ENCODE measurements at places on chromosomes 16 and 17. TPM values are rescaled to one million over a fixed set of nuclear protein-coding genes. Genes with fewer than 3 reads are reported as not detected.

DNA sequence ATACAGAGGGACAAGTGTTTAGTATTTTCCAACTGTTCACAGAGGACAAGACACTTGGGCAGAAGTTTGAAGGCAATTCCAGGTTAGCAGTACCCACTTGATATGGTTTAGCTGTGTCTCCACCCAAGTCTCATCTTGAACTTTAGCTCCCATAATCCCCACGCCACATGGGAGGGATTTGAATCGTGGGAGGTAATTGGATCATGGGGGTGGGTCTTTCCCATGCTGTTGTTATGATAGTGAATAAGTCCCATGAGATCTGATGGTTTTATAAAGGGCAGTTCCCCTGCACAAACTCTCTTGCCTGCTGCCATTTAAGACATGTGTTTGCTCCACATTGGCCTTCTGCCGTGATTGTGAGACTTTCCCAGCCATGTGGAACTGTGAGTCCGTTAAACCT is 668.9 kb downstream of the MAF start:
- no peak overlapping the region for H3K4me3 ChIP-seq
- no peaks in the 10 kb centered on the region for H3K27me3 ChIP-seq
- DNase-seq, result no peak
- H3K4me1 ChIP-seq, result no peaks in the 10 kb centered on the region

- no peak overlapping the region for H3K4me3 ChIP-seq
- H3K4me1 ChIP-seq, result peaks cover 48% of the 10 kb centered on the region
- peak overlapping the region; percentile 83 for H3K27ac ChIP-seq
- DNase-seq, result no peak
- H3K36me3 ChIP-seq, result no peaks in the 10 kb centered on the region
- no peaks in the 10 kb centered on the region for H3K27me3 ChIP-seq
Measured at GRCh38 chr16:84514295-84514873, 9.9 kb upstream of the MEAK7 start.

The EMP2 gene
- total RNA-seq, result 23.4 TPM

DNA sequence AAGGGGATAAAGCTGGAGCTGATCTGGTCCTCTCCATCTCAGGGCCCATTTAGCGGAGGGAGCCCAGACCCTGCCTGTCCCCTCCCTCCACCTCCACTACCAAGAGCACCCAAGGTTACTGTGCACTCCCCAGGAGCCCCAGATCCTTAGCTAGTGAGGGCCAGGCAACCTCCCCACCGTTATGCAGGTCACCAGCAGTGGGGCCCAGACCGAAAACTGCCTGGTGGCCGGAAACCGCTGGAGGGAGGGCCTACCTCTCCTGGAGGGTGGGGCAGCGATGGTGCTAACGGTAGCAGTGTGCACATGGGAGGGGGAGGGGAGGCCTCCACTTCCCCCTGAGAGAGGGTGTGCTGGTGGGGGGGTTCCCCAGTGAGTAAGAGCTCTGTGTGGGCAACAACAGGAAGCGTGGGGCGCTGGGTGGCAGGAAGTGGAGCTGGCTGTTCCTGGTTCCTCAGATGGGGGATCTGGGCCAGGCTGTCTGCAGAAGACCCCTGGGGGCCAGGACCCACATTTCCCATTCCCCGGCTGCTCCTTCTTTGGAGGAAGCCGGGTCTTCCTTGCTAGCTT is 4.4 kb downstream of the FMNL1 start:
- H3K36me3 ChIP-seq, result no peaks in the 10 kb centered on the region
- no peaks in the 10 kb centered on the region for H3K4me1 ChIP-seq
- no peak for DNase-seq
- H3K27ac ChIP-seq, result no peak overlapping the region
- H3K27me3 ChIP-seq, result peaks cover 40% of the 10 kb centered on the region
- no peak overlapping the region for H3K4me3 ChIP-seq

The KRTAP4-1 gene
- total RNA-seq, result not detected

The RAP1GAP2 gene
- total RNA-seq, result 1.0 TPM

The TBC1D26 gene
- 1.9 TPM for total RNA-seq

- no peak overlapping the region for H3K27ac ChIP-seq
- H3K4me3 ChIP-seq, result no peak overlapping the region
- peaks cover 8% of the 10 kb centered on the region for H3K27me3 ChIP-seq
- DNase-seq, result no peak
- no peaks in the 10 kb centered on the region for H3K36me3 ChIP-seq
- peaks cover 19% of the 10 kb centered on the region for H3K4me1 ChIP-seq
Measured at GRCh38 chr17:78124836-78125137, 3.8 kb downstream of the TMC6 start.

DNA sequence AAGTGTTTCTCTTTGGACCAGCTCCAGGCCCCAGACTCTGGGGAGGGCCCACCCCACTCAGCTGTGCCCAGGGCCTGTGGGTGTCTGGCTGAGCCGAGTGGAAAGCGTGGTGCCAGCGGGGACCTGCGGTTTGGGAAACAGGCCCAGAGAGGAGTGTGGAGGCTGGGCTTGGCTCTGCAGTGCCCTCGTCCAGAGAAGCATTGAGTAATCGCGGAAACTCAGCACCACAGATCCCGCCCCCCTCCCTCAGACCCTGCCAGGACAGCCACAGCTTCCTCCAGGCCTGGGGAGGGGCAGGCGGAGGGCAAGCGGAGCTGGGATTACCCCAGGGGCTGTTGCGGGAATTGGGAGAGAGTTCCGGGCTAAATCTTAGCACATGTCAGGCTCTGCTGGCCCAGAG is 14.6 kb upstream of the PITPNA start:
- H3K4me3 ChIP-seq, result no peak overlapping the region
- no peak for DNase-seq
- no peak overlapping the region for H3K27ac ChIP-seq

GRCh38 chr16:27723711-27724481 is 174.0 kb downstream of the KATNIP start:
- peaks cover 26% of the 10 kb centered on the region for H3K36me3 ChIP-seq
- no peak overlapping the region for H3K27ac ChIP-seq
- H3K4me3 ChIP-seq, result no peak overlapping the region
- peaks cover 56% of the 10 kb centered on the region for H3K4me1 ChIP-seq
- no peak for DNase-seq

- H3K4me1 ChIP-seq, result peaks cover 13% of the 10 kb centered on the region
- no peak for DNase-seq
- no peak overlapping the region for H3K27ac ChIP-seq
- H3K27me3 ChIP-seq, result no peaks in the 10 kb centered on the region
Measured at GRCh38 chr17:80092959-80093358, 8.4 kb upstream of the GAA start.

The UBE2Z gene
- 56.8 TPM for total RNA-seq

GRCh38 chr16:11049396-11050059 is 105.2 kb downstream of the CLEC16A start:
- no peak for DNase-seq
- no peak overlapping the region for H3K4me3 ChIP-seq
- H3K36me3 ChIP-seq, result no peaks in the 10 kb centered on the region
- H3K27me3 ChIP-seq, result no peaks in the 10 kb centered on the region
- peaks cover 21% of the 10 kb centered on the region for H3K4me1 ChIP-seq

- H3K27me3 ChIP-seq, result no peaks in the 10 kb centered on the region
- H3K27ac ChIP-seq, result no peak overlapping the region
- peaks cover 16% of the 10 kb centered on the region for H3K4me1 ChIP-seq
- H3K4me3 ChIP-seq, result no peak overlapping the region
Measured at GRCh38 chr17:45123930-45124796, 8.2 kb downstream of the PLCD3 start.

The TNFRSF12A gene
- 3.1 TPM for total RNA-seq

- no peaks in the 10 kb centered on the region for H3K27me3 ChIP-seq
- no peaks in the 10 kb centered on the region for H3K36me3 ChIP-seq
- peaks cover 48% of the 10 kb centered on the region for H3K4me1 ChIP-seq
- no peak overlapping the region for H3K4me3 ChIP-seq
- H3K27ac ChIP-seq, result no peak overlapping the region
Measured at GRCh38 chr17:46099865-46100264, 93.4 kb downstream of the KANSL1 start.

DNA sequence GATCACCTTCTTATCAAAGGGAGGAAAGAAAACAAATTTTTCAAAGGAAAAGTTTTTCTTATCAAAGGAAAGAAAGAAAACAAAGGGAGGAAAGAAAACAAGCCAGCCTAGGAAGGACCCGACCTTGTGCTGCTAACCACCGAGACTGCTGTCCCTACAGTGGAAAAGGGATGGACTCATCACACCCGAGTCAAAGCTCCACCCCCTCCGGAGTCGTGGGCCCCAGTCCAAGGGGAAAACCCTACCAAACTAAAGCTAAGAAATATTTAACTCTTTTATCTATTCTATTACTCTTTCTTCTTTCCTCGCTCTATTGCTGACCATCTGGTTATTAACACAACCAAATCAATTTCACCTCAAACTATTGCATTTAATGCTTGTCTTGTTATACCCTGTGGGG is 6.1 kb upstream of the ENDOV start:
- H3K36me3 ChIP-seq, result no peaks in the 10 kb centered on the region
- DNase-seq, result no peak
- H3K27me3 ChIP-seq, result peaks cover 20% of the 10 kb centered on the region

GRCh38 chr16:24234737-24235136 is 21.4 kb upstream of the CACNG3 start:
- peaks cover 15% of the 10 kb centered on the region for H3K27me3 ChIP-seq
- DNase-seq, result no peak
- no peaks in the 10 kb centered on the region for H3K36me3 ChIP-seq
- H3K4me1 ChIP-seq, result no peaks in the 10 kb centered on the region

The KCNH6 gene
- not detected for total RNA-seq

The C17orf50 gene
- total RNA-seq, result 0.23 TPM

DNA sequence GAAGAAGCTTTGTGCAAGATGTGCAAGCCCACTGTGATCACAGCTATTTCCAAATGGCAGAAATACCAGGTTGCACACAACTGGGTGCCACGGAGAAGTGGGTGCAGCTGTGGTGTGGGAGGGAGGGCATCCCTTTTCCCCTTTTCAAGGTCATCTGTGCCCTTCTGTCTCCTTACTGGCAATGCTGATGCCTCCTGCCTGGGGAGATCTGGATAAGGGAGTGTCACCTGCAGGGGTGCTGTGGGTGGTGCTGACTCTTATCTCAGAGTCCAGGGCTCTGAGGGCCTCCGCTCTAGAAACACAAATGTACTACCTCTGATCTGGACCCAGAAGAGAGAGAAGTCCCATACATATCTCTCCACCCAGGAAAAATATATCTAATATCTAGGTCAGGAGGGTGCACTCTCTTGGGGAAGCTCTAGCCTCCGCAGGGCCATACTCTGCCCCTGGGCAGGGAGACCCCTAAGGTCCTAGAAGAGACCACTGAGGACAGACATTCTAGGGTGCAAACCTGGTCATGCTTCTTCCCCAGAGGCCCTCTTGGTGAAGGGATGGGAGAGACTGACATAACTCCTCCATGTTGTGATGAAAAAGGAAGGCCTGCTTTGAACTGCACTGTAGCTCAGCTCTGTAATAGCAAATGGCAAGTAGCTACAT is 18.5 kb downstream of the NPRL3 start:
- no peaks in the 10 kb centered on the region for H3K36me3 ChIP-seq
- no peak overlapping the region for H3K4me3 ChIP-seq
- no peak overlapping the region for H3K27ac ChIP-seq
- no peak for DNase-seq

DNA sequence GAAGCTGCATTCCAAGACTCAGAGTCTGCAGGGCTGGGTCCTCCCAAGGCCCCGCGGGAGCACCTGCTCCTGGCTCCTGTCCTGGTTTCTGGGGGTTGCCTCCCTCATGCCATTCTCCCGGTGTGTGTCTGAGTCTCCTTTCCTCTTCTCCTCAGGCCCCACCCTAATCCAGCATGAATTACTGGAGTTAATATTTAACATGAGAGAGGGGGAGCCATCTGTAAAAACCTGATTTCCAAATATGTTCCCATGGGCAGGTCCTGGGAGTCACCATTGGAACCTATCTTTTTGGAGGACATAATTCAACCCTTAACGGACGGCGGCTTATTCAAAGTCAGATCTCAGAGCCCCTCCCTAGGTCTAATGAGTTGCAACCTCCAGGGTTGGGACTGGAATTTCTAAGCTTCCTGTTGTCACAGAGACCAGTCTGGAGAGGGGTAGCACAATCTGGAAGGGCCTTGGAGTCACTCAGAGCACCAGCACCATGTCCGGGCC is 5.4 kb downstream of the C17orf99 start:
- no peak for DNase-seq
- H3K4me3 ChIP-seq, result no peak overlapping the region
- no peaks in the 10 kb centered on the region for H3K36me3 ChIP-seq
- no peaks in the 10 kb centered on the region for H3K27me3 ChIP-seq

The BCO1 gene
- not detected for total RNA-seq

GRCh38 chr16:67460168-67460567 is 20.8 kb downstream of the ATP6V0D1 start:
- no peaks in the 10 kb centered on the region for H3K36me3 ChIP-seq
- peaks cover 11% of the 10 kb centered on the region for H3K4me1 ChIP-seq
- no peak overlapping the region for H3K4me3 ChIP-seq
- no peak for DNase-seq
- H3K27ac ChIP-seq, result peak overlapping the region; percentile 43

The SLFN13 gene
- total RNA-seq, result 10.0 TPM

- DNase-seq, result no peak
- peaks cover 20% of the 10 kb centered on the region for H3K4me1 ChIP-seq
- no peaks in the 10 kb centered on the region for H3K36me3 ChIP-seq
- H3K27ac ChIP-seq, result peak overlapping the region; percentile 5
Measured at GRCh38 chr16:4390266-4391260, 18.9 kb downstream of the VASN start.

The METRN gene
- 224 TPM for total RNA-seq

GRCh38 chr16:85978291-85978775 is 79.4 kb downstream of the IRF8 start:
- H3K4me3 ChIP-seq, result no peak overlapping the region
- H3K4me1 ChIP-seq, result peaks cover 14% of the 10 kb centered on the region
- DNase-seq, result no peak
- H3K27ac ChIP-seq, result no peak overlapping the region
- peaks cover 42% of the 10 kb centered on the region for H3K27me3 ChIP-seq

The KRTAP9-2 gene
- not detected for total RNA-seq

DNA sequence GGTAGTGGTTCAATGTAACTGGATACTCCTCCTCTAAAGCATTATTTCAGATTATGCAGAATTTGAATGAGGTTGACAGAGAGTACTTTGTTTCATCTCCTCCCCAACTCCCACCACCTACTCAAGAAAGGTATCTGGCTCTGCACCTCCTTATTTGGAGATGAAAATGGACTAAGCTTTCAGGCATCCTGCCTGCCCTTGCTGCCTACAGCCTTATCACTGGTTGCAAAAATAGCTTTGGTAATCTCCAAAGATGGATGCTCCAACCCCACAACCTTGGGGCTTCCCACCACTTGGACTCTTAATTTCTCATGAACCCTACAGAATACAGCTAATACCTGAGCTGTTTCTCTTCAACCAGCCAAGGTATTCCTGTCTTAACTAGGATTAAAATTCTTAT is 45.3 kb upstream of the CORO6 start:
- no peaks in the 10 kb centered on the region for H3K4me1 ChIP-seq
- H3K27ac ChIP-seq, result no peak overlapping the region
- DNase-seq, result no peak
- no peaks in the 10 kb centered on the region for H3K27me3 ChIP-seq
- H3K36me3 ChIP-seq, result peaks cover 18% of the 10 kb centered on the region

The CCDC144A gene
- 1.6 TPM for total RNA-seq

The NME4 gene
- total RNA-seq, result 254 TPM

The HAP1 gene
- total RNA-seq, result 1.6 TPM
